ENCODE measurements at places on chromosomes 4 and X.

GRCh38 chr4:109266891-109267290 lies 35.6 kb downstream of the COL25A1 start:
- no peak for DNase-seq

DNA sequence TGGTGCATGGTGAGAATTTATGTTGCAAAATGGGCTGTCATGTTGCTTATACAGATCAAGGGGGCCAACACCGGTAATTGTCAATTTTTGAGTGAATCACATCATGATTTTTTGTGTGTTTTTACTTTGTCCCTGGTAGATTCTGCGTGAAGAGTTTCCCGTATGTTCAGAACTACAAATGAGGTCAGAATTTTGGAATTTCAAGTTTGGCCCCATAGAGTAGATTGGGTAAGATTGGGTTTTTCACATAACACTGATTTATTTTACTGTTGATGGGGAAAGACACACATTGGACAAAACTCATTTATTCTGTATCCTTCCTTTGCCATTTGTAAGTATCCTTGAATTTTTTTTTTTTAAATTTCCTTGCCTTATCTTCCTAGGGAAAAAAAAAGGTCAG lies 158.5 kb upstream of the MXRA5 start:
- no peak for DNase-seq

- no peak for DNase-seq
Observed at GRCh38 chr4:57109411-57109846, 756 bp downstream of the IGFBP7 start.

- no peak for DNase-seq
Observed at GRCh38 chrX:51144828-51145442, 187.7 kb upstream of the NUDT10 start.

DNA sequence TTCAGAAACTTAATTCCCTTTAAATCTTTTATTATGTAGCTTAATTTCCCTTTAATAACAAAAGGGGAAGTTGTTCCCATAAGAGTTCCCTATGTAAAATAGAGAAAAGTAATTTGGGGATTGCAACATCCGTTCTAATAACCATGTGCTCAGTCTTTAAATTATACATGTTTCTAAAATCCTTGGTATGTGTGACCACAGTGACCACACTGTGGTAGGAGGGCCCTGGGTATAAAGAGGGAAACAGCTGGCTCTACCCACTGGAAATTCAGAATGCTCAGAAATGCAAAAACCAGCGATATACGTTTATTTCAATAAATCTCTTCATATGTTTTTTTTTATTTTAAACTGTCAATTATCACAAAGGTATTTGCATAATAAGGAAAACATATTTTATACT lies 219.1 kb downstream of the FGF13 start:
- no peak for DNase-seq

DNA sequence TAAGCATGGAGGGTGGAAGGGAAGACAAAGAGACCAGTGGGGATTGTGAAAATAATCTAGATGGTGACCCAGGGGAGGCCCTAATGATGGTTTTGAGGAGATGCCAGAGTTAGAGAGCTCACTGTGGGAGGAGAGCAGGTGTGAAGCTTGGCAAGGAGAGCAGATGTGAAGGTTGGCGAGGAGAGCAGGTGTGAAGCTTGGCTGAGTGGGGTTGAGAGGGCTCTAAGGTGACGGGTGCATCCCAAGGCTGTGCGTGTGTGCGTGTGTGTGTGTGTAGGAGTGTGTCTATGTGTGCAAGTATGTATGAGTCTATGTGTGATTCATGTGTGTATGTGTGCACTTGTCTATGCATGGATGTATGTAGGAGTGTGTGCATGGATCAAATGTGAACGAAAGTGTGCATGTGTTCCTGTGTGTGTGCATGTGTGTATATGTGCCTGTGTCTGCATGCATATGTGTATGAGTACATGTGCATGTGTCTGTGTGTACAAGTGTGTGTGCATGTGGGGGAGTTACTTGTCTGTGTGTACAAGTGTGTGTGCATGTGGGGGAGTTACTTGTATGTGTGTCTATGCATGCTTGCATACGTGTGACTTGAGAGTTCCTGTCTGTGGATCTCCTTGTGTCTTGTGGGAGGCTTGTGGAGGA lies 72.0 kb downstream of the EVC start:
- DNase-seq: no peak

GRCh38 chr4:74546057-74546456 lies 101.1 kb downstream of the AREG start:
- DNase-seq: peak; percentile 51

- DNase-seq: peak; percentile 26
Observed at GRCh38 chrX:13658602-13659001, 5.7 kb downstream of the TCEANC start.

DNA sequence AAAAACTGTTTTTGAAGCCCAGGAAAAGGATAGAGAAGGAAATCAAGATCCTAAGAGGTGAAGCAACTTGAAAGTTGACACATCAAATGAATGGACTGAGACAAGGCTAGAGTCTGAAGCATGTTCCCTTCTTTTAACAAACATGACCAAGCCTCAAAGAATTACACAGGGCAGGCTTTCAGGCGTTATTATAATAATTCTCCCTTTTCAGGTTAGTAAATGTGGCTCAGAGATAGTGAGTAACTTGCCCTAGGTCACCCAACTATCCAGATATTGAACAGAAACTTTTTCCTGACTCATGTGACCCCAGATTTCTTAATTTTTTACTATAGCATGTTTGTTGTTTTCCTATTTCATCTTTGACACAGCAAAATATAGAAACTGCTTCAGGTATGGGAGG lies 91.7 kb downstream of the PPP1R2C start:
- no peak for DNase-seq

DNA sequence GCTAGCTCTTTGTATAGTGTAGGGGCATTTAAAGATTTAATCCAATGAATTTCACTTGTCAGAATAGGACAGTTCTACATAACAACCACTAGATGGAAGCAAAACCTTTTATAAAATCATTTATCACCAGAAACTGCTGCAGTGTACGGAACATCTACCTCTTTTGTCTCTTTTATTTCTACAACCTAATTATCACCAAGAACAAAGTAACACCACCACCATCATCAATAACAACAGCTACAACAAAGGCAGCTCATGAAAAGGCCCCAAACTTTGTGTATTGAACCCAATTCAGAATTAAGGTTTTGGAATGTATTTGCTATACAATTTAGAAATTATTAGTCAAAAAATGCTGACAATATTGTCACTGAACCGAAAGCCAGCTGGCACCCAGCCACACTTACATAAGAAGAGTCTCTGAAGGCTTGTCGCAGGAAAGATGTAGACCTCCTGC lies 260.9 kb upstream of the RPS6KA3 start:
- DNase-seq: peak; percentile 9

DNA sequence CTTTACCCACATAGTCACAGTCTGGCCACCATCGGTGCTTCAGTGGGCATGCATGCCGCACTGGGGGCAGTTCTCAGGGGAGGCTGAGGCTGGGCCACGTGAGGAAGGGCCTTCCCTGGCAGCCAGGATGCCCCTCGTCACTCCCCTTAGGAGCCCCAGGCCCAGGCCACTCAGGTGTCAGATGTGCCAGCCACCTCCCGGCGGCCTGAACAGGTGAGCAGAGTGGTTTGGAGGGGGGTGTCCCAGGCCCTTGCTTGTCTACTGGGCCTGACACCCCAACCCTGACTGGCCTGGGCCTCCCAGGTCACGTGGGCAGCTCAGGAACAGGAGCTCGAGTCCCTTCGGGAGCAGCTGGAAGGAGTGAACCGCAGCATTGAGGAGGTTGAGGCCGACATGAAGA lies 12.1 kb downstream of the CCDC22 start:
- no peak for DNase-seq

DNA sequence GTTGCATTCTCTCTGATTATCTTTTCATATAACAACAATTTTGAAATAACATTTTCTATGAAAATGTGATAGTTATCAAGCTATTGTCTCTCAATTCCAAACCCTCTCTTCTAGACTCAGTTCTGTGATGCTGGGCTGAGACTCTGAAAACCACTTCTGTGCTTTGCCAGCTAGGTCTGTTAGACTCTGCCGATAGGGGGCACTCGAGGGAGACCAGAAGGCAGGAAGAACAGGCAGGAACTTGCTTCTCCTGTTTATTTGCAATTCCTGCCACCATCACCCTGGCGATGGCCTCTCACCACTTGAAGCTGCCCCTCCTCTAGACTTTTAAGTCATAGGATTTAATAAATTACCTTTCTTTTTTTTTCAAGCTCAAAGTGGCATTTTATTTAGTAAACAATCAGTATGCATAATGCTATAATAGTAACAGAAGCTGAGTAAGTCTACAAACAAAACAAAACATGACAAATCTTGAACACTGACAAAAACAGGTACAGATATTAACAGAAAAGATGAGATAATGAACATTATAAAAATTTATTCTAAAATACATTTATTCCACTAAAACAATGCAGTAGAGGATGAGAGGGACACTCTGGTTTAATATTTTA lies 49.7 kb downstream of the RASL11B start:
- DNase-seq: peak; percentile 72

- DNase-seq: no peak
Observed at GRCh38 chrX:78024349-78025059, 55.1 kb upstream of the PGAM4 start.

DNA sequence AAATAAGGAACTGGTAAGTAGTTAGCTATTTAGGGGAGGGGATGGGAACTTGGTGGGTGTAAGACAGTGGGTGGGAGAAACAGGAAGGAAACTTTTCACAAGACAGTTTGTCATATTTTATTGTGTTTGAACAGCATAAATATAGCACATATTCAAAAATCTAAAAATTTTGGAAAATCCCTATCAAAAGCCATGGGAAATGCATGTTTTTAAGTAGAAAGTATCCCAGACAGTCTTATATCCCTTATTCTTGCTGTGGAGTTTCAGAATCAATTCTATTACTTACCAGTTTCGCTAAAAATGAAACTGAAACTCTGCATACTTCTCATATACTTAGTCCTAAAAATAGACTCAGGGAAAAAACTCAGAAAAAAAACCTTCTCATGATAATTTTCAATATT lies 22.3 kb upstream of the RASGEF1B start:
- DNase-seq: no peak

DNA sequence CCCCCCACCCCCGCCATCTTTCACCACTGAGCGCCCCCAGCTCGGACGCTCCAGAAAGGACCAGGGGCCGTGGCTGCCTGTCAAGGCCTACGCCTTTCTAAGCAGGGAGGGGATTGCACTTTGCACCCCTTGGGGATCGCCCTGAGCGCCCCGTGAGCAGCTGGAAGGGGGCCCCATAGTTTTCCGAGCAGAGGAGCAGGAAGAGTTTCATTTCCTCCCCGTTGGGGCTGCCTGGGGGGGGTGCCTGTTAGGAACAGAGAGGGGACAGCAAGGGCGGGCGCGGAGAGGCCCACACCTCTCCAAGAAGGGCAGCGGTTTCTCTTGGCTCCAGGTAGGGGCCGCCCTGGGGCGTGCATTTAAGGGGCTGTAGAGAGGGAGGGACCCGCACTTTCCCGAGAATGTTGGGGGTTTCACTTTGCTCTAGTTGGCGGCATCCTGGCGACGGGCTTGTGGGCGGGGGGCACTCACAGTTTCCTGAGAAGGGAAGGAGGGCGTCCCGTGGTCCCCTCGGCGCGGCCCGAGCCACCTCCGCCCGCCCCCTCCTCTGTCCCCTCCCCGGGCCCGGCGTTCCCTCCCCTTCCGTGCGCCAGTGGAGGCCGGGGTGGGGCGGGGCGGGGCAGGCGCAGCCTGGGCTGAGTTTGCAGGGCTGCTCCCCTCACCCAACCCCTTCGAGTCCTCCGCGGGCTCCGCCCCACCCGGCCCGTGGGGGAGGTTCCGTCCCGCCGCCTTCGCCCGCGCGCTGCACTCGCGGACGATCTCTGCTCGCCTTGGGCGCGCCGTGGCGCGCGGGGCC lies 82.3 kb upstream of the CD99 start:
- DNase-seq: peak; percentile 90

- DNase-seq: no peak
Observed at GRCh38 chrX:110954428-110955100, 141.4 kb upstream of the PAK3 start.

GRCh38 chr4:14659286-14659685 lies 343.0 kb upstream of the CPEB2 start:
- no peak for DNase-seq

DNA sequence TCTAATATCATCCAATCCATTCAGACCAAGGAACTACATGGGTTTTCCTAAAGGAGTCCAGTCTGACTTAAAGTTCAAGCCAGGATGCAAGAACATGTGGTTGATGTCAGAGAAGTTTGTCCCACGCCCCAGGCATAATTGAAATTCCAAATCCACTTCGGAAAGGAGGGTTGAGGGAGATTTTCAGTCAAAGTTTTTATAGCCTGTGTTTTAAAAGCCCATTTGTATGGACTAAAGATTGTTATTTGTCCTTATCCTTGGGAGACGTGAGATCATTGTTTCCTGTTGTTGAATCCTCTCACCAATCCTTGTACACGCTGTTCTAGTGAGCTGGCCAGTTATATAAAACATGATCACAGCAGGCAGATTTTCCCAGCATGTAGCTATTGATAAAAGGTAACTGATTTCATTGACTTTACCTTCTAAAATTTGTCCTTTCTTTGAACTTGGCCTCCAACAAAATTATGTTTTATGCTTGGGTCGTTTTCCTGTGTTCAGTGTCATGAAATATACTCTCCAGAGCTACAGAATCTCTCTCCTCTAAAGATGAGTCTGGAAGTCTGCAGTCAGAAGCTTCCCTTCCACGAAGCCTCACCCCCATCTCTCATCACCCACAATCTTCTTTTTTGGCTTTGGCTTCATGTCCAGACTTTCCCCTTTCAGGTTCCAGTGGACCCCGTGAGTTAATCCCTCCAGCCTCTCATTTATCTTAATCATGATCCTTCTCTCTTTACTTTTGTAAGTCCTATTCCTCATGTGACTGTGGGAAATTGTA lies 92.9 kb downstream of the ATP10D start:
- DNase-seq: no peak

GRCh38 chrX:129793604-129794191 lies 13.9 kb downstream of the SASH3 start:
- no peak for DNase-seq

- no peak for DNase-seq
Observed at GRCh38 chrX:106931831-106932491, 11.8 kb downstream of the CLDN2 start.

DNA sequence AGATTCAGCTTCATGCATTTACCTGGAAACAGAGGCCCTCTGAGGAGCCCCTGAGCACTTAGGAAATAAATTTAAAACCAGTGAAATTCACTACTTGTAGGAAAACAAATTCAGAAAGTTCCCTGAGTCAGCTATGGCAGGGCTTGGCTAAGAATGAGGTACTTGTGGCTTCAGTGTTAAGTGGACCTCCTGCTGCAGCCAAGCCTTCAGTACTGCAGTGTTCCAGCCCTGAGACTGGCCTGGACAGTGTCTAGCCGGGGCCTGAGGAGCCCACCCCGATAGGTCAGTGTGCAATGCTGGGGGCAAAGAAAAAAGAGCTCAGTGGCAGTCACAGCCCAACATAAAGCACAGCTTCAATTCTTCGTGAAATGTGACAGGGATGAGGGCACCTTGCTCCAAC lies 41.9 kb downstream of the F11 start:
- DNase-seq: no peak

- no peak for DNase-seq
Observed at GRCh38 chrX:118182025-118182424, 65.4 kb upstream of the KLHL13 start.

- DNase-seq: no peak
Observed at GRCh38 chrX:130738638-130739195, 164.3 kb downstream of the ENOX2 start.
